Stimulated activated CD4-positive, alpha-beta T cell treated with anti-CD3 and anti-CD28 coated beads, Interleukin-1b, Interleukin-23, amount 100 ng/mL, for 1 hour (primary cell): ENCODE measurements at places on chromosomes 5 and 9.

GRCh38 chr9:131442351-131442750, 48.5 kb downstream of the PRRC2B start:
- no peak for DNase-seq

DNA sequence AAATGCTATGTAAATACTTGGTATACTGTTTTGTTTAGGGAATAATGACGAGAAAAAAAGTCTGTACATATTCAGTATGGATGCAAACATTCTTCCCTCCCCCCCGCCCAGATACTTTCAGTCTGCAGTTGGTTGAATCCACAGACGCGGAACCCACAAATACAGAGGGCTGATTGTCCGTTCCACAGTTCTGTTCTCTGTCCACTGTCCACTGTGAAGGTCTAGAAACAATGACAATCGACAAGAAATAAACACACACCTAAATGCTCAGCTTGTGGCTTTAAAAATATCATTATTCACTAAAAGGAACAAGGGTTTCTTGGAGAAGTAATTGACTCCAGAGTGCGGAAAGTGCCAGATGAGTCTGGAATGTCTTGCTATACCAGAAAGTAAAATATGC, 109.1 kb downstream of the TMEM161B start:
- DNase-seq, result no peak

- DNase-seq, result no peak
Observed at GRCh38 chr9:92648474-92648971, 21.4 kb downstream of the IPPK start.

DNA sequence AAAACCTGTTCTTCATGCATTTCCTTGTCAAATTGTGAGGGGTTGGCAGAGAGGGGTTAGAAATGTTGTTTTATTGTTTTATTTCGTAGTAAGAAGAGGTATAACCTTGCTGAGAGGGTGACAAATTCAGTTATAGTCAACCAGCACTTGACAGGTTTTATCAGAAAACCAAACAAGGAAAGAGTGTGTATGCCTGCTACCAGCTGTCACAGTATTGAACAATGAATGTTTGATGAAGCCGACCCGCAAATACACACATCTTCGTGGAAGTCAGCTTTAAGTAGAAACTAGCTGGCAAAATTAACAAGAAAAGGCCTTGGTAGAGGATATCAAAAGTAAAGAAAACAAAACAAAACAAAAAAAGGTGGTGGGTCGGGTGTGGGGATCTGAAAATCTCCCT, 214.6 kb upstream of the TLE4 start:
- no peak for DNase-seq

DNA sequence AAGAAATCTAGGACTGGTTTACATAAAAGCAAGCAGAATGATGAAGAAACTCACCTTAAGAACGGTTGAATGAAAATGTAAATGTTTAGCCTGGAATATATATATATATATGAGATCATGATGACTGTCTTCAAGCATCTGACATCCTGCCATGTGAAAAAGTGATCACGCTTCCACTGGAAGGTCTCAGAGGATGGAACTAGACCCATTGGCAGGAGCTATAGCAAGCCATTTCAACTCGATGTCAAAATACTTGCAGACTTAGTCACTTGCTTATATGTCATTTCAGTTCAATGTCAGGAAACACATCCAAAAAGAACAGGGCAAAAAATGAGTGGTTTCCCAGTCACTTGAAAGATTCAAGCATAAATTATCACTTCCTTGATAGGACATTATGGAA, 22.2 kb upstream of the TMEM161B start:
- no peak for DNase-seq

DNA sequence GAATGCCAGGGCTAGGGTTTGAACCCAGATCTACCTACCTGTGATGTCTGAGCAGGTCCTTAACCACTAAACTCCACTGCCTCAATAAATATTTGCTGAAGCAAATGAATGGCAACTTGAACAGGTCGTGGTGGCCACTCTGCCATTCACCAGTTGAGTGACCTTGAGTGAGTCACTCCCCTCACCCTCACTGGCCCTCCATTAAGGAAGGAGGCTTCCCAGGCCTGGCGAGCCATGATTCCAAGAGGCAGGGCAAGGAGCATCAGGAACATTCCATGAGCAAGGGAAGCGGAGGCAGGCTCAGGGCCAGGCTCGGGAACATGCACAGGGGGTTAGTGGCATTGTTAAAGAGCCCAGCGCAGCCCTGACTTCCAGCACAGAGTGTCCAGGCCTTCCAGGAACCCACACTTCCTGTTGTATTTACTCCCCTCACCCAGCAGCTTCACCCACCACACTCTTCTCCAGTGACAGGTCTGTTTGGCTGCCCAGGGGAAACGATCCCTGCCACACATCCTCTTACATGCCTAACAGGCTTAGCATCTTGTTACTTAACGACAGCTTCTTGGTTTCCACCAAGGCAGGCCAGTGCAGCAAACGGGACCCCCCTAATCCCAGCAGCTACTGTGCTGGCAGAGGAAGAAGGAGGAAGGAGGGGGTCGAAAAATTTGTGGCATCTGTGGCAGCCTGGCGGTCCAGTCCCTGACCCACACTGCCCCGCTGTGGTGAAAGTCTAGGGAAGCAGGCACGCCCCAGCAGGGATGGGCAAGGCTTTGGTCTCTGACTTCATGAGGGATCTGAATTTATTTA, 43.7 kb upstream of the TTC1 start:
- no peak for DNase-seq
